ENCODE measurements at places on chromosomes 2 and 18.

DNA sequence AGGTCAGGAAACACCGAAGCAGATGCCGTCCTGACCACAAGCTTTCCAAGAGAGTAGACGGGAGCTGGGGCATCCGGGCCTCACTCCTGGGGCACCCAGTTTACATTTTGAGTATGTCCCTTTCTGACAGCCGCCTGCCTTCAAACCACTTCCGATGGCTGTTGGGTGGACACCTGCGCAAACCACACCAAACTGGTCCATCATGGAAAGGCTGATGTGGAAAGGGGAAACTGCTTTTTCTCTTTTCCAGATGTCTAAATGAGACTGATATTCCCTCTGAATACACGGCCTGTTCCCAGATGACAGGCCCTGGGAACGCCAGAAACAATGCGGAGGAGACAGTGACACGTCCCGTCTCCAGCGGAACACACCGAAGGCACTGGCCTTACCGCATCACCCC is 290.0 kb upstream of the SALL3 start:
- DNase-seq: no peak

DNA sequence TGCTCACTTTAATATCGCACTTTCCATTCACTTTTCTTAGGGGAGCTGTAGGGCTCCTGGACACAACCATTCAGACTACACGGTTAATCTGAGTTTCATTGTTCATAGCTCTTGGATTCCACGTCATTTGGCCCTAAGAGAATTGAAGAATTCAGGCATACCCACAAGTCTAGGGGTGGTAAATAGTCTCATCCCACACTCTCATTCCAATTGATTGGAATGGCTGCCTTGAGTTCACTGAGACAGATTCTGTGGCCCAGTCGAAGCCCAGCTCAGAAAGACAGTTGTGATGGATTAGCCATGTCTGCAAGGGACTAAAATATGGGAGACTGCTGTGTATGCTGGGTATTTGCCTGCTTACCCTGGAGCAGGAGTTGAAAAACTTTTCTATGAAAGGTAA is 124.6 kb downstream of the TFCP2L1 start:
- DNase-seq: no peak

DNA sequence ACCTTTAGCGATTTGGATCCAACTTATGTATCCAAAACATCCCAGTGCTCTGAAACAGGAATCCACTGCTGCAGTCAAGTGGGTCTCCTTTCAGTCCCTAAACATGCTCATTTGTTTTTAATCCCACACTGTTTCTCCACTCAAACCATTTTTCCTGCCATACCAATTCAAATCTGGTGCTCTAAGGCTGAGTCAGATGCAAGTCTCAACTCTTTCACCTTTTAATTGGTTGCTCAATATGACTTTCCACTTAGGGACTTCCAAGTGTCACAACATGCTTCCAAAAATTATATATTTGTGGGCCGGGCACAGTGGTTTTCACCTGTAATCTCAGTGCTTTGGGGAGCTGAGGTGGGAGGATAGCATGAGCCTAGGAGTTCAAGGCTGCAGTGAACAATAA is 113.4 kb upstream of the TANK start:
- no peak for DNase-seq

- no peak for DNase-seq
Measured at GRCh38 chr2:181241366-181241765, 215.8 kb upstream of the ITGA4 start.

- peak; percentile 54 for DNase-seq
Measured at GRCh38 chr2:168118733-168119514, 128.5 kb downstream of the STK39 start.

- DNase-seq: no peak
Measured at GRCh38 chr2:132542953-132543569, 126.5 kb downstream of the GPR39 start.

- DNase-seq: no peak
Measured at GRCh38 chr2:109239720-109240119, 110.7 kb downstream of the SH3RF3 start.

All from AG04450 (cell line).